ENCODE measurements at places on chromosomes 2 and 18.

DNA sequence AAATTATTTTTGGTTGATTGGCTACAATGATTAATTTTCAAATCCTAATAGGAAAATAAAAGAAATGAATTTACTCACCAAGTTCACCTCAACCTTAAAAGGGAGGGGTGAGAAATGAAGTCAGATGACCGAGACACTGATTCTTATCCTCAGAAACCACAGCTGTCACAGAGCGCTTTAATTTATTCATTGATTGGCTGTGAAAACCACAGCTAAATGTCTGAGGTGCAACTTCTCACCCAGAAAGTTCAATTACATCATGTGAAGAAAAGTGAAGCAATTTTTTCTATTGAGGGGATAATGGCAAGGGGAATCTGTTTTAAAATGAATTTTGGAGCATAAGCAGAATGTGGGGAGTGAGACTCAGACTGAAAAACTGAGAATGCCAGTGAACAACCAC lies 128.4 kb downstream of the RNF152 start:
- DNase-seq = no peak

DNA sequence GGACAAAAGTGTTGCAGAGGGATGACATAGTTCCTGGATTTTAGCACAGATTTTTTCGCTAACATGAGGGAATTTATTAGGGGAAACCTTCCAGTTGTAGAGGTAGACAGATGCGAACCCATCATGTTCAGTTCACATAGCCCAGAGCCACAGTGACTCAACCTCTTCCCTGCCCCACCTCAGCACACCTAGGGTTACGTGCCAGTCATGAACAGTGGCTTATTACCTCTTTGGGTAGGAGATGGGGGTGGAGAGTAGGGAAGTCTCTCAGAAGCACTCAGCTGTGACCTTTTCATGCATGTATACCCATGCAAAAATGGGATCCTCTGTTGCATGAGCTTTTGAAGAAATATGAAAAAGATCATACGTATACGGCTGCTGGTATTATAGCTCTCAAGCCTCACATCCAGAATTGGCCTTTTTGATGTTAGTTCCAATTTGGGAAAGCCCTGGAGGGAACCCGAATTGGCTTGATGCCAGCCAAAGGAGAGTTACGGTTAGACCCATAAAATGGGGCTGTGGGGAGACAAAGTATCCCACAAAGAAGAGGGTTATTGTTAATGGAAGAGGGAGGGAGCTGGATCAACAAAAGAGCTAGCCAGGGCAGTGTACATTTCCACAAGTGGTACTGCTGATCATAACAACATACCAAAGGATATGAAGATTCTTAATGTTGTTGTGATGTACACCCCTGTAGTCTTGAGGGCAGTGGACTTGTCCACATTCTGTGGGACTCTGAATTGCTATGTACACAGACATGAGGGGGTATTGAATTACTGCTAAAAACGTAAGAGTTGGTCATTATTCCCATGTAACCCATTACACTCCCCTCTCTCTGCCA lies 4.9 kb downstream of the TANC1 start:
- no peak for DNase-seq

DNA sequence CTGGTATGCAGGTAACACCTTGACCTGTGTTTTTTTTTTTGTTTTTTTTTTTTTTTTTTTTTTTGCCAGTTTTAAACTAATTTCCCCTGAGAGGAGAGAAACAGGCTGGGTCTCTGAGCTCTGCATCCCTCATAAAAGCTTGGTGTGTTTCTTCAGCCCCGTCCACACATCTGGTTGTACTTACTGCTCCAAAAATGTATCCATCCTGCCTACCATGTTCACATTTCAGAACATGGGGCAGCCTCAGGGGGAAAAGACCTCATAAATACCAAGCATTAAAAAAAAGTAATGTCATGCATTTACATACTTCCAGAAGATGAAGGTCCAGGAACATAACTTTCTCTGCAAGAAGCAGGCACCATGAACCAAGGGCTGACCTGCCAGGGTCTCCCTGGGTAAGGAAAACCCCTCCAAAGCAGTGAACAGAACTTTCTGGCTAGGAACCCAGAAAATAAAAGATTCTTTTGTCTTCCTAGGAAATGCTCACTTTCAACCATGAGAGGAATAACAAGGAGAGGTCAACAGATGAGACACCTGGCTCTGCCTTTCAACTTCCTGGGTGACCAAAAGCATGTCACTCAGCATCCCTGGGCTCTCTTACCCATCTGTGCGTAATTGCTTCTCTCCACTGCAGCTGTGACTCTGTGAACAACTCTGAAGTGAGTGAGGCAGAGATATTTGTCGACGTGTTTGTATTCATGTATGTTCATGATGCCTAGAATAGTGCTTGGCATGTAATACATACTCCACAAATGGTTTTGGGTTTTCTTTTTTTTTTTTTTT lies 118.6 kb downstream of the MCFD2 start:
- DNase-seq = no peak

- no peak for DNase-seq
Observed at GRCh38 chr2:28226558-28226957, 166.1 kb upstream of the FOSL2 start.

DNA sequence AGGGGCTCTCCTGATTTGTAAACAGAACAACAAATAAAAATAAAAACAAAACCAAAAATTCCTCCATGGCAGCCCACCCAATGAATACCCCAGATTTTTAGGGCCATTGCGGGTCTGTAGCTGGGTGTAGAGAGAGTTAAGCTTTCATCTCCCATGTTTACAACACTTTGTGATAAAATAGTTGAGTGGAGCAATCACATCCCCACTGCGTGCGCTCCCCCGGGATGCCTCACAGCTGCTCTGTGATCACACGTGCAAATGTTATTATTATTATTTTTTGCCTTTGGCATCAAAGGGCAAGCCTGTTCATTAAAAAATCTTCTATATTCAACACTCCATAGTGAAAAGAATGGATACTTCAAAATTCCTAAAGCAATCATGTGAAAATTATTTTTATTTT lies 118.0 kb downstream of the MBP start:
- DNase-seq = no peak

DNA sequence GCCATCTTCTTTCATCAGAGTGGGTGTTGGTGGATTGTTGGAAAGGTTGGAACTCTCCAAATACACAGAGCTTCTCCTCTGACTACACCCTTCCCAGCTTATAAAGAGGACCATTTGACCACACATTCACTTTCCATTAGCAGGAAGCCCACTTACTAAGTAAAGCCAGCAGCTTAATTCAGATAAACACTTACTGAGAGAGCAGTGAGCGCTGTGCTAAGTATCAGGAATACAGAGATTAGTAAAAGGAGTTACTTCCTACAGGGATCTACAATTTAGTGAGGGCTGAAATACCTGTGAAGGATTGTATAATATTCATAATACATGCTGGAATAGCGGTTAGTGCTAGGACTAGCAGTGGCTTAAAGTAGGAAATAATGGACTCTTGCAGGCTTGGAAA lies 343.0 kb downstream of the NYAP2 start:
- no peak for DNase-seq

GRCh38 chr2:11488809-11489208 lies 22.8 kb upstream of the E2F6 start:
- DNase-seq = no peak

- DNase-seq = no peak
Observed at GRCh38 chr2:147511491-147511948, 333.3 kb upstream of the ACVR2A start.

DNA sequence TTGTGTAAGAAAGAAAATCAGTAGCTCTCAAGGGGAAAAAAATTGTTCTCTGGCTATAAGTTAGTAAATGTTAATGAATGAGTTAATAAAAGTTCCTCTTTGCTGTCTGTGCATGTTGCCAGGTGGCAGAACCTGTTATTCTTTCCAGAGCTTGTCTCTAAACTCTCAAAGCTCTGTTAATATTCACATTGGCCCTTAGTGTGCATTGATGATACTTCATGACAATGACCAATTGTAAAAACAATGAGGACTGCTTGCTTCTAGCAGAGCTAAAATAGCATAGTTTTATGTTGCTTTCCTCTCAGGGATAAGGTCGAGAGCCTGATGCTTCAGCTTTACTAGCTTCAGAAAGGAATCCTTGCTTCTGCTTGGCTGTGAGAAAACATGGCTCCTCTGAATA lies 91.5 kb downstream of the RAD51AP2 start:
- no peak for DNase-seq

GRCh38 chr18:61854578-61855448 lies 38.0 kb downstream of the RNF152 start:
- no peak for DNase-seq

GRCh38 chr2:59575191-59575590 lies 978.3 kb downstream of the BCL11A start:
- DNase-seq = no peak

GRCh38 chr2:120432976-120433815 lies 87.3 kb downstream of the INHBB start:
- no peak for DNase-seq

- no peak for DNase-seq
Observed at GRCh38 chr2:189409647-189410046, 31.6 kb upstream of the WDR75 start.

DNA sequence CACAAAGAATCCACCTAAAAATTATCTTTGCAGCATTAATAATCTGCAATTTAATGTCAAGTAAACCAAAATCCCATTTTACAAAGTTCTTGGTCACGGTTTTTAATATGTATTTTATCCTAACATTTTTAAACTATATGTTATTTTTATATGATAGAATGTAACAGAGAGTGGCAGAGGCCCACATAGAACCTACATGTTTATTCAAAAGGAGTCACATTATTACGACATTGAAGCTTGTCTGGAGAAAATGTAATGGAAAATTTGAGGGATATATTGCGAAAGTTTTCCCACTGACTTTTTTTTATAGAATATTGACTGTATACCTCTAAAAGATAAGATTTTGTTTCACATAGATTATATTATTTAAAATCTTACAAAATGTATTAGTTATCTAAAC lies 89.7 kb upstream of the COL3A1 start:
- DNase-seq = no peak

DNA sequence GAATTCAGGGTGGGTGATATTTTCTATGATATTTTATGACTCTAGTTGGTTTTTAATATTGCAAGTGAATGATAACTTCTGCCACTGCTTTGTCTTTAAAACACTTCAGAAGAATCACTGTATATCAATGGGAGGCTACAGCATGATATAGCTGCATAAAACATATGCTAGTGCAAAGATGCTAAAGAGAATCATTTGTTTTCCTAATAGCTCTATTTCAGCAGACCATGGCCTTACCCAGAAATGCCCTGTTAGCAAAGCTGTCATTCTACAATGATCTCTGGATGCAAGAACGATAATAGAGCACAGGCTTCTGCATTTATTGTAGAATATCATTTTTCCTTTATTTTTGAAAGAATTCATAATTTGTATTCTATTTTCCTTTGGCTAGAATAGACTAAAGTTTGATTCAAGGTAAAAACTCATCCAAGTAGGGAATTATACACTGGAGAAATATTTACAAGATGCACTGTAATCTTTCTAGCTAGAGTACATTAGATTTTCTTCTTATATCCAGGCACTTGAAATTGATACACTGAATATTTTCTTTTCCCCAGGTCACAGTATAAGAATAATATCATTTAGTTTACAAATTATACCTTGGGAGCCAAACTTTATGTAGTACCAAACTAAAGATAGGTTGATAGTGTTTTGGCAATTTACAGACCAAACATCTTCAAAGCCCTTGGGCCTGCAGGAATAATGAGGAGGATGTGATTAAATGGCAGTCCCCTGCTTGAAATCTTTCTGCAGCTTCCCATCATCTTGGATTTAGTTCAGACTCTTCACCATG lies 252.6 kb upstream of the LINC00305 start:
- DNase-seq = no peak

GRCh38 chr2:190935054-190935453 lies 54.4 kb downstream of the GLS start:
- no peak for DNase-seq

DNA sequence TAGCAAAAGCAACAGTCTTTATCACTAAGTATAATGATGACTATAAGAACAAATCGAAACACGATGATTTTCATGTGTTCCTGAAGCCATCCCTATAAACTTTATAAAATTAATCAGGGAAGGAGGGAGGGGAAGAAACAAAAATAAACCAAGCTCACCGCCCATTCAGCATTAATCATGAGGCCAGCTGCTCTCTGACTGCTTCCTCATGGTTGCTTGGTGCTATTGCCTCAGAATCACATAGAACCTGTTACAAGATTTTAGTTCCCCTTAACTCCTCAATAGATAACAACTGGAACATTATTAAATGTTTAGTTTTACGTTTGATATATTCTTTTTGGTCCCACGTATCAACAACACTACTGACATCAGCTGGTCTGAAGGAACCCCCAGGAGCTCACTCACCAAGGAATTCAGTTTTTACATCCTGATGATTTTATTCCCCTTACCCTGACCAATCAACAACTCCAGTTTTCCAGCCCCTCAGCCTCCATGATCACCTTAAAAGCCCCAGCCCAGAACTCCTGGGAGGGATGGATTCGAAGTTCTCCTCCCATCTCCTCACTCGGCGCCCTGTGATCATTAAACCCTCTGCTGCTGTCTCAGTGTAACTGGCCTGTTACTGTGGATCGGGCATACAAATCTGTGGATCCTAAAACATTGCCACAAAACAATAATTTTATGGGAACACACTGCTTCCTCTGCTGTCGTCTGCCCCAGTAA lies 10.6 kb upstream of the HNRNPLL start:
- no peak for DNase-seq

GRCh38 chr2:135230150-135230549 lies 178.1 kb downstream of the RAB3GAP1 start:
- no peak for DNase-seq

- DNase-seq = no peak
Observed at GRCh38 chr2:207338220-207338607, 172.5 kb upstream of the KLF7 start.

DNA sequence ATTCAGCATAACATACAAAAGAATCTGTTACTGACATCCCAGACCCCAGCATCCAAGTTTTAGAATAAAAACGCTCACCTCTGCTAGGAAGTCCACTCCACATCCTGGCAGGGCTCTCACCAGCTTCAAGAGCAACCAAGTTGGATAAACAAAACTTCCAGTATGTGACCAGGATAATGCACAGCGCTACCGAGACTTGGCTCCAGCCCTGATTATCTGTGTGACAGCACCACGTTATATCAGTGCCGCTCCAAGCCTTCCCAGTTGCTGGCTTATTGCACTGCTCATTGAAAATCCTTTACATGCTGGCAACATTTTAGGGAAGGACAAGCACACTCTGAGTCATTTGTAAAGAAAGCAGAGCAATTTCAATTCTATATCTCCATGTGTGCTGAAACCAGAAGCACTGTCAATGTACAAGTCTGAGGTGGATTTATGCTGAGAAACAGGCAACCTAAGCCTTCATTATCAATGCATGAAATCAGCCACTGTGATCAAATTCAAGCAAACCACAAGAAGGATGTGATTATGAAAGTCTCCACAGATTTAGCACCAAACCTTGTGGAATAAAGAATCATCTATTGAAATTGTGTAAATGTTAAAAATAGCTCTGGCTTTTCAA lies 115.7 kb downstream of the ZNF385B start:
- DNase-seq = no peak

DNA sequence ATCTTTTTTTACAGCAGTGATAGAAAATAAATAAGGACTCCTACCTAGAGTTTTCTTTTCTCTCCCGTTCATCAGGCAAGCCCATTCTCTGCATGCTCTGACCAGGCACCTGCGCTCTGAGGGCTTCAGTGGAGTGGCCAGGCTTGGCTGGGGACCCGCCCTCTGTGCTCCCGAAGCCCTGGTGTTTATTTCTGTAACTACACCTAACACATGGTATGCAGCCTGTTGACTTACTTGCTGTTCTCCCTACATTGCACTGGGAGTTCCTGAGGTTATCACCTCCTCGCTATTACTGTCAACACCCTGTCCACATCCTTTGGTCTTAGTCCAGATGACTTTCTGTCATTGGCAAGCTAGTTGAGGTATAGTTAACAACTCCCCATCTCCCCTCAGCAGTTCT lies 317.7 kb downstream of the LPIN1 start:
- DNase-seq = no peak

GRCh38 chr18:55861266-55861665 lies 273.3 kb upstream of the TCF4 start:
- no peak for DNase-seq
